ENCODE measurements at places on chromosomes 2 and 18.

- no peak for DNase-seq
These were observed 49.8 kb downstream of the E2F6 start for GRCh38 chr2:11416186-11416585.

GRCh38 chr2:37837628-37838328 lies 87.3 kb upstream of the RMDN2 start:
- no peak for DNase-seq

GRCh38 chr2:173415431-173416381 lies 61.0 kb downstream of the CDCA7 start:
- DNase-seq, result no peak

DNA sequence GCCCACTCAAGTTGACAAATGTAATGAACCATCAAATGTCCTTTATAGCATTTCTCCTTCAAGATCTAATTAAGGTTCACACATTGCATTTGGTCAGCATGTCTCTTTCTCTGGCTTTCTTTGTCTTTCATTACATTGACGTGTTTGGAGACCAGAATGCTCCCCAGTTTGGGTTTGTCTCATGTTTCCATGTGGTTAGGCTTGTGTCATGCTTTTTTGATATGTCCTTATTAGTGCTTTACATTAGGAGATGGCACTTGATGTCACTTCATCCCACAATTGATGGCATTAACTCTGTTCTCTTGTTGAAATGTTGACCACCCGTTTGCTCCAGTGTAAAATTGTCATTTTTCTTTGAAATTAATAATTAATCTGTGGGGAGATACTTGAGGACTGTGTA lies 165.8 kb downstream of the AKAIN1 start:
- DNase-seq, result no peak

Measured in NCI-H1092 treated with DMSO at 0.1 percent for 48 hours (cell line).